Smooth muscle cell of trachea (primary cell): ENCODE measurements at places on chromosomes 3 and 15. TPM values are rescaled to one million over a fixed set of nuclear protein-coding genes. Genes with fewer than 3 reads are reported as not detected.

The TYRO3 gene
- 10.0 and 18.0 TPM in 2 replicates for total RNA-seq

The IGSF11 gene
- 0.44 TPM in 1 of 2 replicates, not detected in the other for total RNA-seq

The MTFMT gene
- 26.6 and 29.1 TPM in 2 replicates for total RNA-seq

The CDCP1 gene
- 9.1 and 14.1 TPM in 2 replicates for total RNA-seq

The FBLN2 gene
- total RNA-seq = 195 and 656 TPM in 2 replicates

The LMAN1L gene
- total RNA-seq = 0.15 TPM in 1 of 2 replicates, not detected in the other
